Stimulated activated CD8-positive, alpha-beta memory T cell treated with anti-CD3 and anti-CD28 coated beads, Interleukin-4, amount 100 ng/mL, for 24 hours (primary cell): ENCODE measurements at places on chromosomes 2 and 18.

- DNase-seq, result no peak
Measured at GRCh38 chr2:127695491-127696472, 5.5 kb upstream of the SFT2D3 start.

GRCh38 chr2:214322662-214323061 lies 88.2 kb upstream of the VWC2L start:
- DNase-seq, result no peak

DNA sequence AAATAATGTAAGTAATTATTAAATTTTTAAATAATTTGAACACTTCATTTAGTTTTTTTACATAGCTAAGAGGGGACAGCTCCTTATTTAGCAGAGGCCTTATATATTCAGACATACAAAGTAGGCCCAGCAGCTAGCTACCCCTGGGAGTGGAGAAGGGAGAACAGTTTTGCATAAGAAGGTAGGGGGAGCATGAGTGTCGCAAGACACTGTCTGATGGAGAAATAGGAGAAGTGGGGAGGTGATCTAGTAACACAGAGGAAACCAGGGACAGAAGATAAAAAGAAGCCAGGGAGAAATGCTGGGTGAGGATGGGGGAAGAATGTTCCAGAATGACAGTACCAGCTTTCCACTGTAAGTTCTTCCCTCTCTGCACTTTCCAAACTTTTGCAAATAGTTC lies 16.0 kb upstream of the RGPD4 start:
- no peak for DNase-seq

- DNase-seq, result no peak
Measured at GRCh38 chr2:86821306-86821705, 30.6 kb upstream of the CD8A start.

DNA sequence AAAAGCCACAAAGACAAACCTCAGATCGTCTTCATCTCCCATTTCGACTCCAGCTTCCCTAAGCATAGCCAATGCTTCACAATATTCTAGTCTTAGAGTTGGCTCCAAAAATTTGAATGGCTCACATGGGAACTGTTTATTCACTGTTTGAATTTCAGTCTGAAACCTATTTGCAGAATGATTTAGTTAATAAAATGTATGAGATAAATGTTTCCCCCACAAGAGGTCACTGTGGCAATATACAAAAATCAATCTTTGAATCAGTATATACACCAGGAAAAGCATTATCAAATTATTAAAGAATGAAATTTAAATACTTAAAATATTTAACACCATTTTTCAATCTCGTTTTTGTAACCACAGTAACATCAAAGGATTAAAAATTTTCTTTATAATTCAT lies 40.0 kb upstream of the MCM6 start:
- DNase-seq, result no peak

DNA sequence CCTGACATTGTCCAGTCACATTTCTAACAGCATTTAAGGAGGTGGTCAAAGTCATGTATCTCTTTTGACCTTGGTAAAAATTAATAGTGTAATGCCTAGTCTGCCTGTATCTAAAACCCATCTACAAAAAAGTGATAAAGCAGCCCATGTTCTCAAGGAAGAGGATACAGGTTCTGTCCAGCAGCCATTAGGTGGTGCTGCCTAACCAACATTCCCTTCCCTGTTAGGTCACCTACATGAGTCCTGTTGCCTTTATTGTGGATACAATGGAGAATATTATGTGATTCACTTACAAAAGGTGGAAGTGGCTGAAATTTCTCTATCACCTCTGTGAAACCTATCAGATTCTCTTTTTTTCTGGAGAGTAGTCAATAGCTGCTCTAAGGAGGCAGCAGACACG lies 52.5 kb downstream of the AQP4 start:
- no peak for DNase-seq

DNA sequence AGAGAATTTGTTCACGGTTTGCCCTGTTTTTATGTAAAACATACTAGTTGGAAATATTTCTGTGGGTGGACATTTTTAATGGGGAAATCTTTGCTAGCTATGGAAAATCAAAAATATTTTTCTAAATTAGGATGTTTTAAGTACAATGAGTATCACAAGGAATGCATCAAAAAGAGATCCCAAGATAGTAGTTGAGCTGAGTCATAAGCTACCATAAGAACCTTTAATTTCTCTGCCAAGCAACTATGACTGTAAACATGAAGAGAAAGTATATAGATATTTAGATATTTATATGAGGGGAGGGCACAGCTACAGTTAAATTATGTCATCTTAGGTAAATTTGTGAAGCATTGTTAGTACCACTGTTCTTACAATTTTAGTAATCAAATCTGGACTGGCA lies 646.2 kb downstream of the XIRP2 start:
- DNase-seq, result no peak

GRCh38 chr2:169302364-169302763 lies 60.0 kb downstream of the LRP2 start:
- DNase-seq, result no peak

- no peak for DNase-seq
Measured at GRCh38 chr2:116769514-116769913, 1045.0 kb upstream of the DDX18 start.

DNA sequence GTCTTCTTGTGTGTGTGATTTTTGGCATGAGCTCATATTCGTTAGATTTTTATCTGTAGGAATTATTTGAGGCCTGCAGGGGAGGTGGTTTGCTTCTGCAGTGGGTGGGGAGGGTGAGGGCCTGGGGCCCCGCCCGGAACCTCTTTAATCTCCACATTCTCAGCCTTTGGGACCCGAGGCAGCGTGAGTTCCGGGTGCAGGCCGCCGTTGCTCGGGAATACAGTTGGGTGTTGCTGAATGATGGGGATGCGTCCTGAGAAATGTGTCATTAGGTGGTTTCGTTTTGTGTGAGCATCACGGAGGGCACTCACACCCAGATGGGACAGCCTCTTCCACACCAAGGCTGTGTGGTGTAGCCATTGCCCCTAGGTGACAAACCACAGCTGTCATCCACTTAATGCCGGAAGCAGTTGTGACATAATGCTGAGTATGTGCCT lies 13.7 kb upstream of the GAL3ST2 start:
- peak; percentile 59 for DNase-seq

GRCh38 chr18:78896111-78896905 lies 83.3 kb upstream of the SALL3 start:
- no peak for DNase-seq

- DNase-seq, result no peak
Measured at GRCh38 chr2:109398366-109399015, 215.3 kb downstream of the SEPTIN10 start.

- DNase-seq, result no peak
Measured at GRCh38 chr2:200602584-200602983, 16.8 kb downstream of the AOX1 start.

- no peak for DNase-seq
Measured at GRCh38 chr18:23596183-23596582, 9.9 kb upstream of the NPC1 start.

GRCh38 chr2:86044614-86045013 lies 61.1 kb downstream of the POLR1A start:
- DNase-seq, result no peak

DNA sequence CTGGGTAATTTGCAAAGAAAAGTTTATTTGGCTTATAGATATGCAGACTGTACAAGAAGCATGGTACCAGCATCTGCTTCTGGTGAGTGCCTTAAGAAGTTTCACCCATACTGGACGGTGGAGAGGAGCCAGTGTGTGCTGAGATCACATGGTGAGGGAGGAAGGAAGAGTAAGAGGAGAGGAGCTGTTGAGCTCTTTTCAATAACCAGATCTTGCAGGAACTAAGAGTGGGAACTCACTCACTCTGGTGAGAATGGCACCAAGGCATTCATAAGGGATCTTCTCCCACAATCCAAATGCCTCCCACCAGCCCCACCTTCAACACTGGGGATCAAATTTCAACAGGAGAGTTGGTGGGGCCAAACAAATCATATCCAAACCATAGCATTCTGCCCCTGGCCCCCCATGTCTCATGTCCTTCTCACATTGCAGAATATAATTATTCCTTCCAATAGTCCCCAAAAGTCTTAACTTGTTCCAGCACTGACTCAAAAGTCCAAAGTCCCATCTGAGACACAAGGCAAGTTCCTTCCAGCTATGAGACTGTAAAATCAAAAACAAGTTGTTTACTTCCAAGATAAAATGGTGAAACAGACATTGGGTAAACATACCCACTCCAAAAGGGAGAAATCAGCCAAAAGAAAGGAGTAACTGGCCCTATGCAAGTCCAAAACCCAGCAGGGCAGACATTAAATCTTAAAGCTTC lies 11.7 kb upstream of the TMEM37 start:
- DNase-seq, result no peak

DNA sequence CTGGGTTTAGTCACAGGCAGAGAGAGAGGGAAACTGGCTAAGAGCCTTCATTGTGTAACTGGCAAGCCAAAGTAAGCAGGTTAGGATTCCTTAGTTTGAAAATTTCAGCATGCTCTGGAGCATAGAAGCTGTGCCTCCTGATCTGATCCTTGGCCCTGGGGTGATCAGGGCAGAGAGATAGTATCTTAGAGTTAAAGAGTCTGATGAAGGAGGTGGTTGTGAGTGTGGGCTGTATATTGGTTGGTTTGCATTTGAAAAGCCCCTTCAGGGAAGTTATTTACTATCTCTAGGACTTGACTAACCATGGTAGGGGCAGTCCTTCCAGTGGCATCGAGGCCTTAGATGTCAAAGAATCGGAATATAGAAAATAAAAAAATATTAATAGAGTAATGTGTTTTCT lies 230.1 kb downstream of the CD226 start:
- no peak for DNase-seq

GRCh38 chr18:21735452-21736015 lies 5.1 kb upstream of the MIB1 start:
- no peak for DNase-seq

GRCh38 chr2:11875481-11875880 lies 129.0 kb downstream of the LPIN1 start:
- no peak for DNase-seq

GRCh38 chr2:131431336-131431735 lies 44.6 kb upstream of the TUBA3D start:
- no peak for DNase-seq

DNA sequence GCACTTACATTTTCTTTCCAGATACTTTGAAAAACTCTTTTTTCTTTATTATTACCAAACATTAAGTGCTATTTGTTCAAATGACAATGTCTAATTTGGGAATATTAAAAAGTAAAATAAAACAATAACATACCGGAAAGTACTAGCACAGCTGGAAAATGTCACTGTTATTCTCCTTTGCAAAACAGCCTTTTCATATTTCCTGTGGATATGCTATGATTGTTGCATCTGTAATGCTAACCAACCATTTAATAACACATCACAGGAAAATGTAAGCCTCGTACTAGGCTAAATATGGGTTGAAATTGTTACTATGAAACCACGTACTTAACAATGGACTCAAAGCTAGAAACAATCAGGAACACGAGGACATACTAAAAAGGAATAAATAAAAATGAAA lies 298.1 kb downstream of the CBLN2 start:
- DNase-seq, result no peak

GRCh38 chr2:30234180-30234971 lies 3.0 kb downstream of the LBH start:
- DNase-seq, result no peak

DNA sequence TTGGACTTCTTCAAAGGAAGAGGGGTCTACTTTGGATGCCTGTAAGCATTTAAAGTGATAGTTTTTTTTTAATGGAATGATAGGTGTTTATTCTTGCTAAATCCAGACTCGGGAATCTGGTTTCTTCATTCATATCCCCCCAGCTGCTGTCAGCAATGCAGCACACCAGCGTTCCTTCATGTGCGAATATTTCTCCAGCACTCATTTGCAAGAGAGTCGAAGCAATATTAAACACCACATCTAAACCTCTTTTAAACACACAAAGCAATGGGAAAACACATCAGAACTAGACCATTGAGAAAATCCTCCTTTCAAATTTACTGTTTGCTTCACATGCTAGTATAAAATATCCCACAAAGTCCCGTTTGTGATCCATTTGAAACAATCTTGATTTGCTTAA lies 563.7 kb downstream of the ARHGAP15 start:
- DNase-seq, result no peak

- DNase-seq, result no peak
Measured at GRCh38 chr2:104523921-104524320, 330.0 kb upstream of the POU3F3 start.

- no peak for DNase-seq
Measured at GRCh38 chr2:60002183-60002867, 551.1 kb downstream of the BCL11A start.

DNA sequence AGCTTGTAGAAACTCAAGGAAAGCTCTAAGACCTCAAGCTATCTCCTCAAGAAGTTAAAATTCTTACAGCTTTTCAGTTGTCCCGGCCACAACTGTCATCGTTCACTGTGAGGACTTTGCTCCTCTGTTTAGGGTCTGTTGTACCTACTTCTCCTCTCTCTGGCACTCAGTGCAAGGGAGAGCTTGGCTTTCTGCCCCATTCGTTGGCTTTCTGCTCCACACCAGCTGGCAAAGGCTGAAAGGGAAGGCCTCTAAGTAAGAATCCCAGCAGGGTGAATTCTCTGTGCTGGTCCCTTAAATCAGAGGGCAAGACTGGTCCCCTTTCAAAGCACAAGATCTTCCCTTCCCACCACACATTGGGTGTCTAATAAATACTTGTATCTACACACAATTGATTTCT lies 17.3 kb downstream of the ZBTB7C start:
- DNase-seq, result no peak

DNA sequence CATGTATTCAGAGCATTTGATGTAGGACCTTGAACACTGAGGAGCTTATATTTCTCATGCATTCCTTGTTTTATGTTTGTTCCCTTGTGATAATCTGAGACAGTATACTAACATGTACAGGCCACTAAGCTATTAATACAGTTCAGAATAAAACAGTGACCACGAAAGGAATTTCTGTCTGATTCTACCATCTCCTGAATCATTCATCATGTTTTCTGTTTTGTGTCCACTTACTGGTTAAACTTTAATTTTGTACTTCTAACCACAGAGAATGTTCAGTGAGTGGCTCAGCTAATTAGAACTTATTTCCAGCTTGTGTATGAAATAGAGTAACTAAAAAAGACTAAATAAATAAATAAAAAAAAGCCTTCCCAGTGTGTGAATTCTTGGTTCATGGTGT lies 110.4 kb downstream of the LRP1B start:
- no peak for DNase-seq

DNA sequence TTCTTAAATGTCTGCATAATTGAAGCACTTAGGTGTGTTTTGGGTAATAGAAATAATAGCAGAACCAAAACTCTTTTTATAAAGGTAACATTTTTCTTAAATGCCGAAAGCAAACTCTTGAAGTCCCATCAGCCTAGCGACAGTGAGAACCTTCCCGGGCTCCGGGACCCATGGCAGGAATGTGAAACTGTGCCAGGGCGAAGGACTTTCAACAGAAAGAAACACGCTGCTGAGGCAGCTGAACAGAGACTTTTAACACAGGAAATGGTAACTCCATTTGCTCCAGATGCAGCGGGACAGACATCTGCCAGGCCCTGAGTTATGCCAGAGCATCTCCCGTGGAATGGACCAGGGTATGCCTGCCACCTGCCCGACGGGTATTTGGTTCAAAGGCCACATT lies 34.3 kb downstream of the SALL3 start:
- DNase-seq, result no peak

GRCh38 chr2:168692132-168692744 lies 110.2 kb upstream of the NOSTRIN start:
- no peak for DNase-seq
